ENCODE measurements at places on chromosomes 5 and 9.

DNA sequence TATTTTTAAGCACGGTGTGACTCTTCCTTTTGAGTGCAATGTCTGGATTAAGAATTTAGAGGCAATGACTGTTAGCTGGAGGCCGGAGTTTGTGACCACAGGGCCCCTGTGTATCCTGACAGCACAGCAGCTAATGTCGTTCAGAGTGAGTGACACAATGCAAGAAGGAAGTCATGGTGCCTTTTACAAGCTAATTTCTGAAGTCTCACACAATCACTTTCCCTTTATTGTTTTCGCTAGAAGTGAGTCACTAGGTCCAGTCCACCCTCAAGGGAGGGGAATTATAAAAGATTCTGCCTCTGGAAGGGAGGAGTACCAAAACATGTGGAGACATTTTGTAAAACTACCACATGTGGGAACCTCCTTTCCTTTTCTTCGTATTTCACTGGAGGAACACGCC, 185.5 kb upstream of the FGF10 start:
- DNase-seq: no peak

GRCh38 chr9:7266911-7267595, 509.3 kb downstream of the KDM4C start:
- no peak for DNase-seq

GRCh38 chr5:180353048-180353979, at the start of gene GFPT2:
GFPT2 (minus strand) TSS chr5:180353336; CDS start chr5:180353217, 119 bp downstream.
- peak; percentile 67 for DNase-seq

DNA sequence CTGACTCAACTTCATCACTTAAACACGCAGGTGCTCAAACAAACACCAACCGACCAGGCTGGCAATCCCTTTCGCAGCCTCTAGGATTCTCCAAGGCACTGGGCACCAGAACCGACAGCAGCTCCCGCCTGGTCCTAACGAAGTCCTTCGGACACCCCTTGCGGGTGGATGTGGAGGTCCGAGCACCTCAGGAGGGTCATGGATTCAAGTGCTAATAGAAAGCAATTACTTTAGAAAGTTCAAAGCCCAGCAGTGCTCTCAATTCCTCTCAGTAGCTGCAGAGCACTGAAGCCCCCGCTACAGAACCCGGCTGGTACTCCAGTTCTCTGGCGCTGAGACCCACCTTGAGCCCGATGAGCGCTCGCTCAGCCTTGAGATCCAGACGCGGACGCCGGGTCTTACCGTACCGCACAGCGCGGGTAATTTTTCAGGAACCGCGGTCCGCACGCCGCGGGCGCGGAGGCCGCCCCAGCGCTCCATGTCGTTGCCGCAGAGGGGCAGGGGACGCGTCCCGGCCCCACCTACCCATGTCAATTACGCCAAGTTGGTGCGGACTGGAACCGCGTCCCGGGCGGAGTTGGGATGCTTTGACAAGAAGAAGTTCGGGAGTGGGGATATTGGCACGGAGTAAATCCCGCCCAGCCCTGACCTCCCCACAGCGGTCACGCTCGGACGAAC, 638 bp downstream of the MARCHF3 start:
- DNase-seq: peak; percentile 39

Measured in activated CD4-positive, alpha-beta T cell treated with anti-CD3 and anti-CD28 coated beads, Interleukin-2, amount 50 U/mL, for 1 hour (primary cell).